ENCODE measurements at places on chromosomes 7 and 10.

- no peak for DNase-seq
Observed at GRCh38 chr10:69894156-69894555, 92.5 kb downstream of the COL13A1 start.

GRCh38 chr10:86349940-86350630 lies 16.5 kb downstream of the GRID1 start:
- no peak for DNase-seq

DNA sequence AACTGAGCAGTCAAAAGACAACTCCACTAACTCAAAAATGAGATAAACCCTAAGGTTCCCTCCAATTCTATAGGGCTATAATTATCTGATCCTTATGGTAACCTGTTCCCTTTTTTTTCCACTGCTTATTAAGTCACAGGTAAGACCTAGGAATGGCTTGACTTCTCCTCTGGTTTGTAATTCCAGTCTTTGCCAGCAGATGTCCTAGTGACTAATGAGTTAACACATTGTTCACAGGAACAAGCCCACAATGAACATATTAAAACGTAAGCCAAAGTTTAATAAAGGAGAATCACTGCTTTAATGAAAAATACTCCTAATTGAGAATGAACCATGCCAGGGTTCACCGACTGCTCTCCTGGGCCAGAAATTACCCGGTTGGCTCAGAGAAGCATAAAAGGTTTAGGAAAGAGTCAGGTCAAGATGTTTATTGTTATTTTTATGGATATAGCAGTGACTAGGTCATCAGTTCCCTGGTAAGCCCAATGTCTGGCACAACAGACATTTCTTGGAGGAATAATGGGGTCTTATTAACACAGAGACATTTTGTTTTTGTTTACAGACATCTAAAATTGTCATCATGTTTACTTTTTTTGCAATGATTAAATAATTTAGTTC lies 120.1 kb downstream of the ELAPOR2 start:
- no peak for DNase-seq

DNA sequence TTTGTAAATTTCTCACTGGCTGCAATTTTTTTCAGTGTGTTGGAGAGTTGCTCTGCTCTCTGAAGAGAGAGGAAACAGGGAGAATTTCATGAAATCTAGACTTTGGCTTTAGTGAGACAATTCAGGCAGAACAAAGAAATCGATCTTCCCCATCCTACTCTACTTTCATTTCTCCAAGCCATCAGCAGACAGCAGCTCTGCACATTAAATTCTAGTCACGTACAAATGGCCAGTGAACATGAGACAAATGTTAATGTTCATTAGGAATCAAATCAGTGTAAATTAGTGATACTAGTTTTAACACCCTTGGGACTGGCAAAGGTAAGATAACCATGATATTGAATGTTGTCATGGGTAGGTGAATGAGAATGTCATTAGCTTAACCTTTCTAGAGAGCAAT lies 140.8 kb downstream of the ANLN start:
- no peak for DNase-seq

- no peak for DNase-seq
Observed at GRCh38 chr10:293636-294035, 158.4 kb downstream of the ZMYND11 start.

DNA sequence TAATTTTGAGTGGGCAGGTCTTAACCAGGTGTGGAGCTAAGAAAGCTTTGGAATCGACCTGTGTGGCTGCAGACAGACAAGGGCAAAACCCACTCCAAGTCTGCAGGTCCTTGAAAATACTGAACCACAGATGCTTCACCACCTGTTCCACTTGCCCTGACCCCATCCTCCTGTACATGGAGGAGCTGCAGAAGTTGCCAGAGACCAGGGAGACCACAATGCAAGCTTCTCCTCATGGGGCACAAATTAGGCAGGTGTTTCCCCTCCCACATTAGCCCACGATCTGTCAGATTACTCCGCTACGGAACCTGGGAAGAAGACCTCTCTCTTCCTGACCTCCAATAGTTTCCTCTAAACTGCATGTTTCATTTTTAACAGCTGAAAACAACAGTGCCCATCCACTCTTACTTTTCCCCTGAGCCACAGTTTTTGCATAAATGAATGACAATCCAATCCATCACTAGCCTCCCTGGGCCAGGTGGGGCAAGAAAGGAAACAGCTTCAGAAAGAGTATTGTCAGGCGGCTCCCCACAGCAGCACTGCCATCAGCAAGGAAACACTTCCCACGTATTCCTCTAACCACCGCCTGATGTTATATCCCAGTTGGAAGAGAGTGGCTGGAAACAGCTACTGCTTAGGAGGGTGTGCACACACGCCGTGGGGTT lies 141.6 kb downstream of the PRKAG2 start:
- no peak for DNase-seq

GRCh38 chr10:62379394-62379793 lies 5.2 kb downstream of the ZNF365 start:
- no peak for DNase-seq

All from stimulated activated CD4-positive, alpha-beta T cell treated with anti-CD3 and anti-CD28 coated beads, Interleukin-12 subunit alpha, Interleukin-12 subunit beta, amount 100 ng/mL, for 4 hours (primary cell).